ENCODE measurements at places on chromosomes 12 and 14.
A peak's percentile ranks its signal among the peaks of the same experiment; 100 is the strongest.

- peak; percentile 5 for DNase-seq
Observed at GRCh38 chr12:32365473-32366064, 33.8 kb upstream of the FGD4 start.

DNA sequence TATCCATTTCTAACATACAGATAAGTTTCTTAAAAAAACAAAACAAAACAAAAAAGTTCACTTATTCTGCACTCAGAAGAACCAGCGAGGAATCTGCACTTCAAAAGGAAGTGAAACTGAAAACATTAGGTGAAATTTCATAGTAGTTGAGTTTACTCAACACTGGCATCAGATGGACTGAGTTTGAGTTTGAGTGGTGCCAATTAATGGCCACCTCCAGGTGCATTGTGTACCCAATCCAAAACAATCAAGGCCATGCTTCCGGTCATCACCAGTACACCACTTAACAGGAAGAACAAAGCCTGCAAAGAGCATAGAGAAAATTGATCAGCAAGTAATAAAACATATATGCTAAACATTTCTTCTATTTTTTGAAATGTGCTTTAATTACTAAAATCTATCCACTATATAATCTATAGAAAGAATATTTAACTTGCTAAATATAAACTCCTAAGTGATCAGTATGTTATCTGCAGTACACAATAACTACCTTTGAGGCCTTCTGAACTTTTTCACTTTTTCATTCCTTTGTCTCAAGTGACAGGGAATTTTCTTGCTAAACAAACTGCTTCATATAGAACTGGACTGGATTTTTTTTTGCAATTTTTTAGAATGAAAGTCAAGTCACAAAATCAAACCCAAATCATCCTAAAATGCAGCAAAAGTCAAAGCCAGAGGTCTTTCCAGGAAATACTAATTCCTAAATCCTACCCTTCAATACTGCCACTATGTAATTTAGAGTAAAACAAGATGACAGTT lies 11.5 kb downstream of the SLC38A2 start:
- no peak for DNase-seq

DNA sequence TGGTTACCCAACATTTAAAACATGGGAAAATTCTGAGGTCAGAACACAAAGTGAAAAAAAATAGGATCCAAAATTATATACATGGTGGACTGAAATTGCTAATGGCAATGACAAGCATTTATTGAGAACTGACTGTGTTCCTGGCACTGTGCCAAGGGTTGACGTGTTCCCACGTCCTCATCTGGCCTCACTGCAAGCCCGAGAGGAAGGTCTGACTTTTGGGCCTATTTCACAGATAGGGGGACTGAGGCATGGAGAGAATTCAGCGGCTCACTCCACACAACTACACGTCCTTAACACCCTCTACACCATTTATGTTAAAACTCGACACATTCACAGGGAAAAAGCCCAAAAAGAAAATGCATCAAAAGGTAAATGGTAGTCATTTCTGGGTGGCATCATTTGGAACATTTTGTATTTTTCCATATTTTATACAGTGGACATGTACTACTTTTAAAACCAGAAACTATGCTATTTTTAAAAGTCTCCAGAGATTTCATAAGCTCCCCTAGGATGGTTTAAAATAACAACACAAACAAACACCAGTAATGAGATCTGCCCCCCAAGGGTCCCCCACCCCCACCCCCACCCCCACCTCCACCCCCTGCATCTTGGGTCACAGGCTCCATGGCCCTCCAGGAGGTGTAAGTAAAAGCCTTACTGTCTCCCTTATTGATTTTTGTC lies 27.7 kb downstream of the CLMN start:
- DNase-seq, result no peak

GRCh38 chr12:92553389-92553788 lies 149.4 kb upstream of the PLEKHG7 start:
- DNase-seq, result no peak

GRCh38 chr14:76432827-76433752 lies 57.2 kb downstream of the ESRRB start:
- DNase-seq, result no peak

DNA sequence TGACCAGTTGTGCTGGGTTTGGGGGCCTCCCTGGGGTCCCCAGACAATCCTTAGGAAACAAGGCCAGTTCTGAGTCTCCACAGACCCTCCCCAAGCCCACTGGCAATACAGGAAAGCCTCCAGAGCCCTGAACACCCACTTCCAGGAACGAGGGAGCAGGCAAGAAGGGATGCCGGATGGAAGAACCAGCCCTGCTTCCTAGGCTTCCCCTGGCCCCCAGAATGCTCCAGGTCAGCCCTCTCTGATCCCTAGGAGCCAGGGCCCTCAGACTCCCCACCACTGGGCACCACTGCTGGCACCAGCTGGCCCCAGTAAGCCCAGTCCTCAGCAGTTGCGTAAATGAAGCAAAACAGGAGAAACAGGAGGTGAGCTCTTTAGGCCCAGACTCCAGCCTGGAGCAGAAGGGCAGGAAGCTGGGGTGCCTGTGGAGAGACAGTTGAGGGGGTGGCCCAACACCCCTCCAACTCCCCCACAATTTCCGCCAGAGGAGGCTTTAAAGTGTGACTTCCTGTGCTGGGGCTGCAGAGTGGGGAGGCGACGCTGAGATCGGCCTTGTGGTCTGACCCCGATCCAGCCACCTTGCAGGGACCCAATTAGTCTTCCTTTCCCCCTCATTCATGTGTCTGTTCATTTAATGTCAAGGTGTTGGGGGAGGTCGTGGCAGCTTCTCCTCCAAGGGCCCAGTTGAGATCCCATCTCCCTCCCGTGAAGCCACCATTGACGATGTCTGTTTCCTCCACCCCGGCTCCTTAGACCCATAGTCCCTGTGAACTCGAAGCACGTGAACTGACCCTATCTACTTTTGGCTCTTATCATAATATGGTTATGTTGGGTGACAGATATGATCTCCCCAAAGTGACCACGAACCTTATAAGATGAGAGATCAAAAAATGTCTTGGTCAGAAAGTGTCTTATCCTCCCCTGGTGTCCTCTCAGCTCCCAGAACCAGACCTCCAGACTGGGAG lies 4.7 kb downstream of the TNFRSF1A start:
- DNase-seq, result peak; percentile 42

DNA sequence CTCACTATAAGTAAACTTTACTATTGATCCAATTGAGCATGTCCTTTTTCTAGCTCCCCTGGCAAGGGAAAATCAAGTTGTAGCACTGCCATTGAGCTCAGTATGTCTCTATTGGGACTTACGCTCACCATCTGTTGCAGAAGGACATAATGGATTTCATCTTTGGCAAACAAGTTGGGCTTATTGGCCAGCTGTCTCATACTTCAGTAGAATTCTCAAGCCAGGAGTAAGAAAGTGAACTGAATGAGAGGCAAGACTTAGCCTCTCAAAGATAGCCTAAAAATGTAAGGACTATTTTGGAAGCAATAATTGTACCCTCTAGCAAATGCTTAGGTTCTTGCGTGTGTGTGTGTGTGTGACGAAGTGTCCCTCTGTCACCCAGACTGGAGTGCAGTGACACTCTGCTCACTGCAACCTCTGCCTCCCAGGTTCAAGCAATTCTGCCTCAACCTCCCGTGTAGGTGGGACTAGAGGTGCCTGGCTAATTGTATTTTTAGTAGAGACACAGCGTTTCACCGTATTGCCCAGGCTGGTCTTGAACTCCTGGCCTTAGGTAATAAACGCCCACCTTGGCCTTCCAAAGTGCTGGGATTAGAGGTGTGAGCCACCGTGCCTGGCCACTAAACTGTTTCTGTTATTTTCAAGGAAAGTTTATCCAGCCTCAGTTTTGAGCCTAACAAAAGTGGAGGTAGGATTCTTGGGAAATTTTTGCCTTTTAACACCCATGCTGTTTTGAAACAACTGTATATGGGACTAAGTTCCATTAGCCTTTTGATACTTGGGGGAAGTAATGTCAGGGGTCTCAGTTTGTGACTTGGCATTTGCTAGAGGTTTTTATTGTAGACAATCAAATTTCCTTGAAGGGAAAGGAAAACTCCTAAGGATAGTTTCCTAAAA lies 7.0 kb downstream of the HNRNPA1 start:
- no peak for DNase-seq

GRCh38 chr14:77965919-77966435 lies 166.1 kb downstream of the ADCK1 start:
- DNase-seq, result no peak

DNA sequence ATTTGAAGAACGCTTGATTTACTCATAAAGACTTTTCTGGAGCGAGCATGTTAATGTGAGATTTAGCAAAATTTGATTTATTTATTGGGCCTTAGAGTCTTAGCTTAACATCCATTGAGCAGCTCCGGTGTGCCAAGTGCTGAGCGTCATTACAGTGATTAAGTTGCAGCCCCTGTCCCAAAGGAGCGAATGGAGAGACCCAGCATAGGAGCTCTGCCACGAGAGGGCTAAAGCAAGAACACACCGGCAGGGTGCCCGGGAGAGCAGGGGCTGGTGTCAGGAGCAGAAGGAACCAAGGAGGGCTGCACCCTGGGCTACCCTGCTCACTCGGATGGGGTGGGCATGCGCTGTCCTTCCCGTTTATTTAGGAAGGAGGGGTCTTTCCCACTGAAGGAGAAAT lies 50.6 kb downstream of the PPP2R5C start:
- no peak for DNase-seq

DNA sequence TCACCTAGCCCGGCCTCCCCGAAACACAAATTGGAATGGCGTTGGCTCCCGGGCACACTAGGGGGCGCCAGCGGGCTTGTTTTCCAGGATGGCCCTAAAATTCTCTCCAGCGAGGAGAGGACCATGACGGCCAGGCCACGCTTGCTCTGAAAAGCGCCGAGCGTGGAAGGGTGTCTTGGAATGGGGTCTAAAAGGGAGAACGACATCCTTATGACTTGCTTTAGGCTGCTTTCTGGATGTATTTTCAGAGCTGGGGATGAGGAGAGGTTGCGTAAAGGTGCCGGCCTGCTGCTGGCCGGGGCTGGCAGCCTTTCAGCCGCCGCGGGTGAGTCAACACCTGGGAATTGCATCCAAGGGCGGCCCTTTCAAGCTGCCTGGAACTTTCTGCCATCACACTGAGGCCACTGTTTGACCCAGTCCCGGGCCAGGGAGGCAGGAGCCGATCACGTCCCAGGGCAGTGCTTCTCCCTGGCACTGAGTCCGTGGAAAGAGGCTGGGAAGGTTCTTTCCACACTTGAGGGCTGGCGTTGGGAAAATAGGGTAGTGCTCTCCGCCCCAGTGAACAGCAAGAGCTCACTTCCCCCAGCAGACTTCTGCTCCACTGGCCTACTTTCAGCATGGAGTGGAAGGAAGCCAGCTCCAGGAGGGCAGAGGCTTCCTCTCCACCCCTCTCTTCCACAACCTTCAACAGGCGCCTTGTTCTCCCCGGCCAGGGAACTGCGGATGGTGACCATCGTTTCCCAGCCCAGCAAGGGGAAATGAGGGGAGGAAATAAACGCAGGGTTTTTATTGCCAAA lies 216.2 kb downstream of the TTC8 start:
- DNase-seq, result peak; percentile 58

DNA sequence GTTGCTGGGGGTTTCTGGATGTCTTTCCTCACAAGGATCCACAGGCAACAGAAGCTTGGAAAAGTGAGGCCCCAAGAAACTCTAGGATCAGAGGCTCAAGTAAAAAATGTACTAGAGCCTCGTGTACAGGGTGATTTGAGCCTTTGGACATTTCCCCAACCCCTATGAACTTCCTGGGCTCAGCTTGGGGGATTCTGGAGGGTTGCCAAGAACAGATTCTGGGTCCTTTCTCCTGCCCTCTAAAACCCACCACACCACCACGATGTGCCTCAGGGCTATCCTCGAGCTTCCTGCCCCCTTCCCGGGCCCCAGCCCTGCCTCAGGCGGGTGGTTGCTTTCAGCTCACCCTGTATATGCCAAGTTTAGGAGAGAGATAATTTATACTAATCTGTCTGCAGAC lies 583 bp downstream of the FAM186B start:
- DNase-seq, result no peak

- no peak for DNase-seq
Observed at GRCh38 chr12:77477907-77478533, 352.7 kb upstream of the NAV3 start.

- DNase-seq, result peak; percentile 44
Observed at GRCh38 chr14:64760146-64760755, 56.0 kb downstream of the PLEKHG3 start.

GRCh38 chr12:43267818-43268217 lies 284.2 kb downstream of the ADAMTS20 start:
- no peak for DNase-seq

DNA sequence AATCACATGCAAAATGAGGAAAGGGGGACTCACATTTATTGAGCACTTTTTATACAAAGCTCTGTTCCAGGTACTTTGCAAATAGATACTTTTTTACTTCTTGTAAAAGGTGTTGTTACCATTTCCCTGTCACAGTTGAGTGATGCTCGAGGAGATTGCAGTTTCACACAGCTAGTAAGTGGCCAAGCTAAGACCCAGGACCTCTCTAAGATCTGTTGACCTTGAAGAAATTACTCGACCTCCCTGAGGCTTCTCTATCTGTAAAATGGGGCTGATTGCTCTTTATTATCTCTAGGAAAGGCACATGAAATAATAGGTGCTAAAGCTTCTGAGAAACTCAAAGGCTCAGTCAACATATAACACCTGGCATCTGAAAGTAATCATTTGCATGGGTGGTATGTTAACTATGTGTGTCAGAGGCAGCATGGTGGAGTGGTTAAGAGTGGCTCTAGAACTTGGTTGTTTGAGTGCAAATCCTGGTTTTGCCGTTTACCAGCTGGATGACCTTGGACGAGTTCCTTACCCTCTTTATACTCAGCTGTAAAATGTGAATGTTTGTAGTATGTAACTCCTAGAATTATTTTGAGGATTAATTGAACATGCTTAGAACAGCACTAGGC lies 41.5 kb downstream of the IFT81 start:
- DNase-seq, result no peak

- no peak for DNase-seq
Observed at GRCh38 chr12:220491-220890, 6.5 kb upstream of the SLC6A12 start.

DNA sequence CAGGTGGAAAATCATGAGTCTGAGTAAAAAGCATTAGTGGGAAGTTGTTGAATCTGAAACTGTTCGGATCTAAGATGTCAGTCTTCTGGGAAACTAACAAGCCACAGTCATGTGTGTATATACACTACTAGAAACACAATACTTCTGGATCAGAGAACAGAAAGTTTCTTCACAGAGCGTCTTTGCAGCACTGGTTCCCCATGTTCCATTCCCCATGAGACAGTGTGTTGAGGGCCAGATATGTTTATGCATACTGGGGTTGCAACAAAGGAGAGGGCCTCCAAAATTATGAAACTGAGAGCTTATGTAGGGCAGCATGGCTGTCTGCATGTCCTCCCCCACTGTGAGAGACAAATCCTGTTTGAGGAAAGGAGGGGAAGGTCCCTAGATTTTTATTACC lies 295.0 kb upstream of the NAV3 start:
- DNase-seq, result no peak

- no peak for DNase-seq
Observed at GRCh38 chr12:87679251-87679650, 349.9 kb downstream of the C12orf50 start.
